ENCODE measurements at places on chromosomes 2 and 18. TPM values are rescaled to one million over a fixed set of nuclear protein-coding genes. Genes with fewer than 3 reads are reported as not detected.

GRCh38 chr2:10650761-10651160 is 39.0 kb downstream of the NOL10 start:
- DNase-seq, result no peak

- no peak for DNase-seq
Observed at GRCh38 chr2:24984912-24985311, 13.2 kb upstream of the DNAJC27 start.

- no peak for DNase-seq
Observed at GRCh38 chr18:54387631-54388030, 29.9 kb downstream of the C18orf54 start.

DNA sequence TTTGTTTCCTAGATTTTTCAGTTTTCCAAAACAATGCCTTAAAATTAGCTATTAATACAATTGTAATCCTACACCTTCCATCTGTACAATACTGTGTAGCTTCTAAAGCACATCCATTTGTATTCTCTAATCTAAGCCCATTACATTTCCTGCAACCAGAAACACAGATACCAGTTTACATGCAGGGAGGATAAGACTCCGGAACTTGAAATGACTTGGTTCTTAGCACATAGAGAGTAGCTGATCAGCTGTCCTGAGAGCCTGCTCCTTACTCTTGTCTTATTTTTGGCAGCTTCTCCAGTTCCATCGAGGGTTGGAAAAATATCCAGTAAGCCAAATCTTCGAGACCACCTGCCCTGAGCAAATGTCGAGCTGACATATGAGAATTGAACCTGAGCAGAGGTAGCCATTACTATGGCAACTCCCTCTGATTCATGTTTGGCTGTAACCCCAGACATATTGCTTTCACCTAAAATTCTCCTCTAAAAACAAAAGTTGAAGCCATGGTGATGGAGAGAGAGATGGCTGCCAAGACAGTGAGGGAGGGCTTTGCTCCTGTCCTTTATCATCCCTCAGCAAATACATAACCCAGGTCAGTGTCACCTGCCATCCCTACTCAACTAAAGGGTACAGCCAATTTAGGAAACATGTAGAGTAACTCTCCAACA is 542.8 kb downstream of the IRS1 start:
- DNase-seq, result no peak

DNA sequence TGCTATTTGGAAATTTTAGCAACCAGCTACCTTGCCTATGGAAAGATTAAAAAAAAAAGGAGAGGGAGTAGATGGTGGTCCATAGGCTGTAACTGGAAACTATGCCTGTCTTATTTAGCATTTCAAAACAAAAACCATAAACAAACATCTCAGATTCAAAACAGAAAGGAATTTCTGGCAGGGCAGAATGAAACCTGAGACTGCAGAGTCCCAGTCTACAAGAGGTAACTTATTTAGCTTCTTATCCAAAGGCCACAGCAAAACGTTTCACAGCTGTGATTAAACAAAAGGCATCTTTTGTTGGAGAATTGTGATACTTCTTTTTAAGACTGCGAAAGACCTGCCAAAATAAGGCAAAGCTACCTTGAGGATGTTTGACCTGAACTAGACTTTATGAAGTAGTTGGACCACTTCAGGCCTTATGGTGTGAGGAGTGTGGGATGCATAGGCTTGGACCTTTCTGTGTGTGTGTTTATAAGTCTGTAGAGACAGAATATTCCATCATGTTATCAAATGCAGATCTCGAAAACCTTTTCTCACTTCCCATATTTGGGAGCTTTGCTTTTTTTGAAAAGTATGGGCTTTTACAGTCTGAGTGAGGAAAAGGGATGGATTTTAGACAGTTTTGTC is 11.0 kb downstream of the CRIM1 start:
- DNase-seq, result no peak

- no peak for DNase-seq
Observed at GRCh38 chr2:65393743-65394422, 38.5 kb downstream of the SPRED2 start.

GRCh38 chr18:67893916-67894315 is 377.4 kb upstream of the DSEL start:
- no peak for DNase-seq

The LONRF2 gene
- 0.04 TPM for total RNA-seq

The PCARE gene
- total RNA-seq, result not detected

The RAD51AP2 gene
- 0.10 TPM for total RNA-seq

GRCh38 chr2:226267516-226268289 is 531.9 kb downstream of the IRS1 start:
- DNase-seq, result no peak

DNA sequence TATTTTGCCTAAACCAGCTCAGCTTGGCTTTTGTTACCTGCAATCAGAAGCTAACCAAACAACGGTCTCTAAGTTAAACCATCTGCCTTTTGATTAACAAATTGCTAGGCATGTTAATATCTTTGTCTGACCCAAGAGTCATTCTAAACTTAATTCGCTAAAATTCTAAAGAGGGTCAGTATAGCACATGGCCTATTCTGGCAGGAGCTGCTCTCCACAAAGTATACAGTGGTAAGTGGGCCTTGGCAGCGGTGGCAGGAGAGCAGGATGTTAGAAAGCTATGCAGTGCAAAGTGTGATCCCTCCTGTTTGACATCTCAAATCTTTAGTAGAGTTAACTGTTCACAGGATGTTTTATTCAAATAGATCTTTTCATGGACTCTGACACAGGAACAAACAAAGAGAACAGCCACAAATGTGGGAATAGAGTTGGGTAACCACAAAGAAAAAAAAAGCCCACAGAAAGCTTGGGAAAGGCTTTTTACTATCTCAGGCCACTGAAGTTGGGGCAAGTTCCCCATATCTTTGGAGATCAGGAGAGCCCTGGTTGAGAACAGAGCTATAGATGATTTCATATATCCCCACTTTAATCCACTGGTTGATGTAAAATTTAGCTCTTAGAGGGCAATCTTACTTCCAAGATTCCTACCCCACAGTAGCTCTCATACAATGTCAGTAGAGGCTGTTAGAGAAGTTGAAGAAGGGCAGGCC is 10.6 kb downstream of the CFAP210 start:
- no peak for DNase-seq

The MLPH gene
- total RNA-seq, result 1.1 TPM

GRCh38 chr2:9144046-9144445 is 62.6 kb upstream of the ASAP2 start:
- no peak for DNase-seq

The APCDD1 gene
- total RNA-seq, result 40.2 TPM

DNA sequence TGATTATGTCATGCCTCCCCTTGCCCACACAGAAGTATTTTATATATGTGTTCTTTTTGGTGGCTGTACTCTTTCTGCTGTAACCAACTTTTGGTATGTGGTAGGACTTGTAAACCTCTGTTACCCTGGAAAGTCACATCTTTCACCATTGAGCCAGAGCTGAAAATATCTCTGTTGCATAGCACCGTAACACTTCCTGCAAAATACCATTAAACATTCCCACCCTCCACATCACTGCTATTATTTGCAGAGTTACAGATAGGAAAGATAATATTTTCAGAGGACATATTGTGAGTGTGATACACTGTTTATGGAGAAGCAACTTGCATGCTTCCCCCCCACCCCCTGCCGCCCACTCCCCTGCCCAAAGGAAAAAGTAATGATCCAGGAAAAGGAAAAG is 44.8 kb downstream of the CAB39 start:
- DNase-seq, result no peak

DNA sequence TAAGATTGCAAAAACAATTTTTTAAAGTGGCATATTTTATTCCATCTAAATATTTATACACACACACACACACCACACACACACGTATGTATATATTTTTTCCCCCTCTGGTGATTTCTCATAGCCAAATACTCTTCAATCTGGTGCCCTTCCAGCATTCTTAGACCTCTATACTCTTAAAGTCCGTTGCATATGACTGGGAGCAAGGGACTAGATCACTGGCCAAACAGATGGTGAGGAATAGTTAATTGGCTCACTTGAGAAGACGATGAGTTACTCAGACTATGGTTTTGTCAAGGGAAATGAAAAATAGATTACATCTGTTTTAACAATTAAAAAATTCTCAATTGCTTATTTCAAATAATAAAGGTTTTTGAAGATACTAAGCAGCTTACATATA is 512.5 kb upstream of the LRRTM4 start:
- no peak for DNase-seq

DNA sequence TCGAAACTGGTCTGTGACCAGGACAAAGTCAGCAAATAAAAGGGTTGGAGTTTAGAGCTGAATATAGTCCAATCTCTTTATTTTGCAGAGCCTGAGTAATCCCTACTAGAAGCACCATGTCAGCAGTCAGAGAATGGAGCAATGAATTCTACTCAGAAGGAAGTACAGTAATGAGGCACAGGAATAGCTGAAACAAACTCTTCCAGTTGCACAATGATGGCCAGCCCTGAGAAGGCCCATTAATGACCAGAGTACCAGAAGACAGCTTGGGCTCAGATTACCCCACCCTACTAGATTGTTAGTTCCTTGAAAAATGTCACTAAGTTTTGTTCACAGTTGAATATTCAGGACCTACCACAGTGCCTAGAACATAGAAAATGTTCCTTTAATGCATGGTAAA is 40.3 kb upstream of the SCG2 start:
- no peak for DNase-seq

The LCT gene
- total RNA-seq, result not detected

DNA sequence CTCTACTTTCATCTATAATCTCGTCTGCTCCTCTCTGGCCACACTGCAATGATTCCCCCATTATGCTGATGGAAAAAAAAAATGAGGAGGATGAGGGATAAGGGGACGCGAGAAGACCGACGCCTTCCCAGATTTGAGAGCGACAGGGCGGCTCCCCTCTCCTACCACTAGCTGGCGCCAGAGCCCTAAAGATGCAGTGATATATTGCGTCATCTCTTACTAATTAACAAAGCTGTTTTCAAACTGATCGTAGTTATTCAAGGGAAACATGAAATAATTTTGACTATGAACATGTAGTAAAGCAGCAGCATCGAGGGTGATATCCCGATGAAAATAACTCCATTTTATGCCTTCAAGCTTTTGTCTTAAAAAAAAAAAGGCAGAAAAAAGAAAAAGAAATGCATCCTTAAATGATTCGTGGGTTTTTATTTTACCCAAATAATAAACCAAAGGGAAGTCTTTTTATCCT is 48.0 kb upstream of the HNRNPA3 start:
- DNase-seq, result peak; percentile 68

DNA sequence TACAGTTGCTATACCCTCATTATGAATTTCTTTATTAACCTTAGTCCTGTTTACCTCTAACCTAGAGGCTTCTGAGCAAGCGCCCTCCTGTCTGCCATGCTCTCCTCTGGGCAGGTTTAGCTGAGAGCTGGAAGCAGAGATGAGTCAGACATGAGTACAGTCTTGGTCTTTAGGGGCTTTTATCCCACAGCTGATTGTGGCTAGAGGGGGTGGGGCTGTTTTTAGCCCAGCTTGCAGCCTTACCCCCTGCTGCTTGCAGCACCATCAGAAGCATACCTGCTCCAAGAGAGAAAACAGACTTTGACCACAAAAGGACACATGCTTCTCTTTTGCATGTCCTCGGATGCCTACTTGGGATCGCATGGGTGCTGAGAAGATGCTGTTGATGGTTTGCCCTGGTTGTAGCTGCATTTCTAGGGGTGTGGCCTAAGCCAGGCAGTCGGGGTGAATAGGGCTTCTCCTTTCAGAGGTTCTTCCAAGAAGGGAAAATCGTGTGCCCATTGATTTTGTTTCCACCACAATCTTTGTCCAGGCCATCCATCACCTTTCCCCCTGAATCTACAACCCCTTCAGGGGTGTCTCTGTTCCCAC is 115.0 kb upstream of the LGALSL start:
- no peak for DNase-seq

DNA sequence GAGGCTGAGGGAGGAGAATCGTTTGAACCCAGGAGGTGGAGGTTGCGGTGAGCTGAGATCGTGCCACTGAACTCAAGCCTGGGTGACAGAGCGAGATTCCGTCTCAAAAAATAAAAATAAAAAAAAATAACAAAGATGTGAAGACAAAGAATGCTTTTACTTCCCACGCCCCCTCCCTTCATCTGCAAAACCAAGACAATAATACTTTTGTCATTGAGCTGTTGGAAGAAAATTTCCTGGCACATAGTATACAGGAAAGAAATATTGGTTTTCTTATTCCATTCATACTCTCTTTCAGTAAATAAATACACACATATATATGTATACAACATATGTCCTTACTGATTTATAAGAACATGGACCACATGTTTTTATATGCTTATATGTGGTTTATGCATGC is 12.2 kb downstream of the GREB1 start:
- DNase-seq, result no peak

The EN1 gene
- total RNA-seq, result not detected

GRCh38 chr2:162382278-162382677 is 38.3 kb downstream of the GCA start:
- DNase-seq, result no peak

DNA sequence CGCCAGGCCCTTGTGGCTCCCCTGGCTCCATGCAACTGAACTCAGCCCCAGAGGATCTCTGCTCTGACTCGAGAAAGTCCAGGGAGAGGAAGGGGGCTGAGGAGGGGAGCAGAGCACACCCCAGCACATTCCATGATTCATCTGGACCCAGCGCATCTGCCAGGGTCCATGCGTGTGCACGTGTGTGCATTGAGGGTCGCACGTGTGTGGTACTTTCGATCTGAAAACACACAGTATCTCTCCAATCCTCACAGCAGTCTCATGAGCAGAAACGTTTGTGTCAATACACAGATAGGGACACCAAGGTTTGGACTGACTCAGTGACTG is 146.4 kb upstream of the ID2 start:
- DNase-seq, result no peak
